ENCODE measurements at places on chromosomes 3 and 15. TPM values are rescaled to one million over a fixed set of nuclear protein-coding genes. Genes with fewer than 3 reads are reported as not detected.
A peak's percentile ranks its signal among the peaks of the same experiment; 100 is the strongest.

DNA sequence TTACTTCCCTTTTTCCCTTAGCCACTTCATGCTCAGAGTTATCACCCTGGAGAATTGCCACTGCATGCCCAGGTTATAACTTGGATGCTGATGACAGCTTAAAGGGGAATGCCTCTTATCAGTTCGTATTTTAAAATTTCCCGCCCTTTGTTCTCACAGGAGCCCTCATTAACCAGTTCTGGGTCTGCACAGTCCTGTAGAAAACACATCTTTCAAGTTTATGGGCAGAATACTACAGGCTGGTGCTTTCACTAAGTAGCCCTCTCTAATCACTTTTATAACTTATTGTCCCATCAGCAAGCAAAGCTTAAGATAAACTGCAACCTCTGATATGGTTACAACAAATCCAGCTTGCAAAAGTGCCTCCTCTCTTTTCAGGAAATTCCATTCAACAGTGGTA, 587.3 kb upstream of the UBE2E2 start:
- DNase-seq = no peak
- no peaks in the 10 kb centered on the region for H3K36me3 ChIP-seq
- no peak overlapping the region for H3K27ac ChIP-seq
- H3K4me1 ChIP-seq = no peaks in the 10 kb centered on the region

GRCh38 chr3:12513694-12514446, 29.6 kb downstream of the TSEN2 start:
- peak overlapping the region; percentile 52 for H3K27ac ChIP-seq
- H3K27me3 ChIP-seq = no peaks in the 10 kb centered on the region
- no peaks in the 10 kb centered on the region for H3K4me1 ChIP-seq
- no peak overlapping the region for H3K4me3 ChIP-seq

DNA sequence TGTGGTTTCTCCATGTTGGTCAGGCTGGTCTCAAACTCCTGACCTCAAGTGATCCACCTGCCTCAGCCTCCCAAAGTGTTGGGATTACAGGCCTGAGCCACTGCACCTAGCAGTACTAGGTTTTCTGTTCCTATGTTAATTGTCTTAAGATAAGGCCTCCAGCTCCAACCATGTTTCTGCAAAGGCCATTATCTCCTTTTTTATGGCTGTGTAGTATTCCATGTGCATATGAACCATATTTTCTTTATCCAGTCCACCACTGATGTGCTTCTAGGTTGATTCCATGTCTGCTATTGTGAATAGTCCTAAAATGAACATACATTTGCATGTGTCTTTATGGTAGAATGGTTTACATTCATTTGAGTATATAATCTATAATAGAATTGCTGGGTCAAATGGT, 9.8 kb downstream of the HTR3C start:
- no peaks in the 10 kb centered on the region for H3K27me3 ChIP-seq
- H3K4me3 ChIP-seq = no peak overlapping the region
- no peak overlapping the region for H3K27ac ChIP-seq
- no peak for DNase-seq
- no peaks in the 10 kb centered on the region for H3K36me3 ChIP-seq
- H3K4me1 ChIP-seq = no peaks in the 10 kb centered on the region

- DNase-seq = no peak
- no peaks in the 10 kb centered on the region for H3K4me1 ChIP-seq
- no peak overlapping the region for H3K4me3 ChIP-seq
- H3K27ac ChIP-seq = no peak overlapping the region
These were observed 143.5 kb downstream of the PDE8A start for GRCh38 chr15:85125056-85125661.

DNA sequence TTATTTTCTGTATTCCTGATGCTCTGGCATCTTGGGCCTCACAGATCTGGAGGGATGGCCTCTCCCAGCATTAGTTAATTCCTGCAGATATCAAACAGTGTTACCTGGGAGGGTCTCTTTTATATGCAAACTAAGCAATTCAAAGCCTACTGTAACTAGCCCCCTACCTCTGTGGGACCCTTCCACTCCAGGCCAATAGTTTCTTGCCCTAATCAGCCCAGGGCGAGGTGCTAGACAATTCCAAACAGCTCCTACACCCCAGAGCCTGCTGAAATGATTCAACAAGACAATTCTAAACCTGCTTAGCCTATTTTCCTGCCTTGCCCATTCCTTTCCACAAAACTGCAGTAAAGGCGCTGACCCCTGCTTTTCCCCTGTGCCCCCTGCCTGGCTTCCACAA, 106.6 kb upstream of the IGSF10 start:
- no peak overlapping the region for H3K27ac ChIP-seq
- no peaks in the 10 kb centered on the region for H3K36me3 ChIP-seq
- no peak for DNase-seq
- peaks cover 1% of the 10 kb centered on the region for H3K4me1 ChIP-seq

The PARP9 gene
- total RNA-seq = 41.9 TPM

DNA sequence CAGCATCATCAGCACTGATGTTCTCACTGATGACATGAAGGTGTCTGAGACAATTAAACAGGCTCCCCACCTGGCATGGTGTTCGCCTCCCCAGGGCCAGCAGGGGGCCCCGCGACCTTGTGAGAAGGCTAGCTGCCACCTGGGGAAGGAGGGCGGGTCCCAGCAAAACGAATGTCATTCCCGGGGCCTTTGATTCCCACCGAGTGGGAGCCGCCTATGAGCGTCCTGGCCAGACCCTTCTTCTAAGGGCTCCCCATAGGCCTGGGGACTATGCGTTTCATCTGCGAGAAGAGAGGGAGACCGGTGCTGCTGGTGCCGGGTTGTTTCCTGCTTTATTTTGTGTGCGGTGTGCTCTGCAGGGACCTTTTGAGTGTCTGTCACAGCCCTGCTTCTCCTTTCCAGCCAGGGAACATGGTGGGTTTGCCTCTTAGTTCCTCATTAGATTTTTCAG, 20.5 kb upstream of the MINDY4B start:
- no peak overlapping the region for H3K27ac ChIP-seq
- no peak overlapping the region for H3K4me3 ChIP-seq
- DNase-seq = peak; percentile 46
- no peaks in the 10 kb centered on the region for H3K4me1 ChIP-seq
- no peaks in the 10 kb centered on the region for H3K27me3 ChIP-seq

- no peaks in the 10 kb centered on the region for H3K4me1 ChIP-seq
- no peak overlapping the region for H3K27ac ChIP-seq
- H3K4me3 ChIP-seq = no peak overlapping the region
- H3K27me3 ChIP-seq = no peaks in the 10 kb centered on the region
These were observed 9.7 kb upstream of the CMTM7 start for GRCh38 chr3:32381922-32382321.

- no peaks in the 10 kb centered on the region for H3K36me3 ChIP-seq
- no peak overlapping the region for H3K27ac ChIP-seq
- peak; percentile 61 for DNase-seq
- H3K4me3 ChIP-seq = no peak overlapping the region
These were observed 10.7 kb downstream of the GCNT3 start for GRCh38 chr15:59622289-59622688.

GRCh38 chr15:40282147-40282868, 556 bp downstream of the ANKRD63 start:
- H3K4me1 ChIP-seq = no peaks in the 10 kb centered on the region
- H3K36me3 ChIP-seq = no peaks in the 10 kb centered on the region
- no peak overlapping the region for H3K4me3 ChIP-seq

DNA sequence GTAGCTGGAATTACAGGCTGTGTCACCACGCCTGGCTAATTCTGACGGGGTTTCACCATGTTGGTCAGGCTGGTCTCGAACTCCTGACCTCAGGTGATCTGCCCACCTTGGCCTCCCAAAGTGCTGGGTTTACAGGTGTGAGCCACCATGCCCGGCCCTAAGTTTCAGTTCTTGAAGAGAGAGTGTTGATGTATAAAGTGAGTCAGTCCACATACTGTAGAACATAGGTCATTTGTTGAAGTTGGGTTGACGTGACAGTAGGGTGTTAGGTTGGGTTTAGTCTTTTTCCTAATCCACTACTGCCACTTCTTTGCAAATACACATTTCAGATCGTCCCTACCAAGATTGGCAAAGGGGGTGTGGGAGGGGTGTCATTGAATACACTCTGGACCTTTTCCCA, 15.2 kb downstream of the DNAJC19 start:
- H3K4me3 ChIP-seq = no peak overlapping the region
- DNase-seq = no peak
- H3K27me3 ChIP-seq = no peaks in the 10 kb centered on the region
- H3K27ac ChIP-seq = no peak overlapping the region

GRCh38 chr15:35713733-35714132, 167.8 kb upstream of the DPH6 start:
- DNase-seq = no peak
- no peaks in the 10 kb centered on the region for H3K4me1 ChIP-seq
- H3K27ac ChIP-seq = no peak overlapping the region

DNA sequence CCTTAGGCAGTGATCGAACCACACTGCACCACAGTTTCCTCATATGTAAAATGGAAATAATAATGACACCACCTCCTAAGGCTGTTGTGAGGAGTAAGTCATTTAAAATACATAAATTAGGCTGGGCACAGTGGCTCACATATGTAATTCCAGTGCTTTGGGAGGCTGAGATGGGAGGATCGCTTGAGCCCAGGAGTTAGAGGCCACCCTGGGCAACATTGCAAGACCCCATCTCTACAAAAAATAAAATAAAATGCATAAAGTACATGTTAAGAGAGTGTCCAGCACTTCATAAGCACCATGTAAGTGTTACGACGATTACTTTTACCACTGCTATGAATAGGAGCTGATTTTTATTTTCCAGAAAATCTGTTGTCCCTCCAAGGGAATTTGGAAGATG, 440.0 kb downstream of the FOXP1 start:
- peak overlapping the region; percentile 23 for H3K27ac ChIP-seq
- DNase-seq = no peak
- no peaks in the 10 kb centered on the region for H3K27me3 ChIP-seq

- H3K4me1 ChIP-seq = no peaks in the 10 kb centered on the region
- H3K36me3 ChIP-seq = no peaks in the 10 kb centered on the region
- no peak for DNase-seq
- no peaks in the 10 kb centered on the region for H3K27me3 ChIP-seq
- no peak overlapping the region for H3K4me3 ChIP-seq
These were observed 177.3 kb downstream of the KLF13 start for GRCh38 chr15:31503758-31504461.

The ARGFX gene
- total RNA-seq = not detected

GRCh38 chr3:123083383-123084124, 16.7 kb downstream of the PDIA5 start:
- H3K4me1 ChIP-seq = no peaks in the 10 kb centered on the region
- no peaks in the 10 kb centered on the region for H3K27me3 ChIP-seq
- no peak overlapping the region for H3K4me3 ChIP-seq
- H3K27ac ChIP-seq = no peak overlapping the region

The DIS3L gene
- 36.2 TPM for total RNA-seq

DNA sequence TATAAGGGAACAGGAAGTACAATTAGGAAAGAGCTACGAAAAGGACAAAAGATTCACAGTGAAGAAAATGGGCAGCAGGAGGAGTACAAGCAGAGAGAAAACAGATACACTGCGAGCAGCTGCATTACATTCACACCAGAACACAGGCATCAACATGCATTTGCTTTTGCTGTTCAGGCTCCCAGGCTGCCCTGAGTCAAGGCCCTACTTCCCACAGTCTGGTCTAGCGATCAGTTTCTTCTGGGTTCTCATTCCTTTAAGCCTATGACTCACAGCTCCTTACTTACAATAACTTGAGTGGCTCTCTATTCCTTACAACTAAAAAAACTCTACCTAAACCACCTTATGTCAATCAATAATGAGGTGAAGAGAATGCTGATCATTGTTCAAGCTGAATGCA, 24.5 kb upstream of the ZNF445 start:
- DNase-seq = no peak
- H3K4me1 ChIP-seq = no peaks in the 10 kb centered on the region
- H3K27me3 ChIP-seq = no peaks in the 10 kb centered on the region
- H3K4me3 ChIP-seq = no peak overlapping the region
- peaks cover 12% of the 10 kb centered on the region for H3K36me3 ChIP-seq

The SLC9C1 gene
- total RNA-seq = 0.81 TPM

The ITGB5 gene
- total RNA-seq = 332 TPM

DNA sequence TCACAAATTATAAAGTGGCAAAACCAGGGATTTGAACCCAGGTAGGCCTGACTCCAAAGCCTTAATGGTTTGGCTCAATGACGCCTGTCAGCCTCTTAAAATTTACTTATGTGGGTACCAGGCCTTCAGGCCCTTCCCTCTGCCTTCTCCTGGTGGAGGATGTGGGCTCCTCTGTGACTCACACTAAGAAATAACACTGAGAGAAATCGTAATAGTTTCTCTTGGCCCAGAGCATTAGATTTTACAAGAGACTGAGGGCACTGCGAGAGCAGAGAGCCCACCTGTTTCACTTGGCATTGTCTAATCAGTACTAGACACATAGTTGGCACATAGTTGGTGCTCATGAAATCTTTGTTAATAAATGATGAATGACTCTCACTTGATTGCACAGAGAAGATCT, 505.2 kb downstream of the SHQ1 start:
- no peak overlapping the region for H3K4me3 ChIP-seq
- peak; percentile 5 for DNase-seq
- H3K27me3 ChIP-seq = no peaks in the 10 kb centered on the region
- peaks cover 2% of the 10 kb centered on the region for H3K4me1 ChIP-seq
- H3K27ac ChIP-seq = no peak overlapping the region

GRCh38 chr15:74192751-74193150, 9.8 kb downstream of the STRA6 start:
- H3K4me1 ChIP-seq = no peaks in the 10 kb centered on the region
- H3K36me3 ChIP-seq = no peaks in the 10 kb centered on the region
- H3K27ac ChIP-seq = no peak overlapping the region
- no peak for DNase-seq

DNA sequence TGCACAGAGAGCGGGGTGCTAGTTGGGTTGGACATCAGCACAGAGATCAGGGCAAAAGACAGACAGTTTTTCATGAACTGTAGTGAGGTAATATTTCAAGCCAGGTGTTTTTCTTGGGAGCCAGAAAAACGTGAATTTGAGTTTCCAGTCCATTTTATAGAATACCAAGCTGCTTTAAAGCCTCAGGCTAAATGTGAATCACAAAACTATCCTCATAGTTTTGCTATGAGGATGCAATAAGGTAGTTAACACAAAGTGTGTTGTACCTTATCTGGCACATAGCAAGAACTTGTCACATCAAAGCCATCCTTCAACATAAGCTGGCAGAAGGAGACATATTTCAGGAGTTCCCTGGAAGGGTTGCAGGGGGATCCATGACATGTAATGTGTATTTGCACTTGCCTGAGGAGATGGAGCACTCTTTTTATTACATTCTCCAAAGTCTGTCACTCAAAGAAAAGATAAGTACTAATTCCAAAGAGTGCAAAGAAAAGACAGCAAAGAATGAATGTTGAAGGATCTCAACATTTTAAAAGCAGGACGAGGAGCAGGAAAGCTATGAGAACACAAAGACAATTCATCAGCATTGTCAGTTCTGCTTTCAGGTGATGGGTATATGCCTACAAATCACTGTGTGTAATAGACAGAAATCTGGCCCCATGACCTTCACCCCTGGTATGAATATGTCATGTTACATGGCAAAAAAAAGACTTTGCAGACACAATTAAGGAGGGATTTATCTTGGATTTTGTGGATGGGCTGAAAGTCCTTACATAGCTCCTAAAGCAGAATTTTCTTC, 1046.4 kb downstream of the NTRK3 start:
- no peaks in the 10 kb centered on the region for H3K27me3 ChIP-seq
- no peak overlapping the region for H3K4me3 ChIP-seq
- DNase-seq = no peak
- H3K4me1 ChIP-seq = no peaks in the 10 kb centered on the region
- H3K27ac ChIP-seq = no peak overlapping the region

All from aorta (tissue), 5 donors.